Activated naive CD8-positive, alpha-beta T cell treated with anti-CD3 and anti-CD28 coated beads, Interleukin-2, amount 50 U/mL, for 16 hours (primary cell): ENCODE measurements at places on chromosomes 13 and 19.

- no peak for DNase-seq
Measured at GRCh38 chr13:110283736-110284517, 23.0 kb downstream of the COL4A1 start.

- no peak for DNase-seq
Measured at GRCh38 chr13:42567906-42568305, 6.0 kb upstream of the TNFSF11 start.

DNA sequence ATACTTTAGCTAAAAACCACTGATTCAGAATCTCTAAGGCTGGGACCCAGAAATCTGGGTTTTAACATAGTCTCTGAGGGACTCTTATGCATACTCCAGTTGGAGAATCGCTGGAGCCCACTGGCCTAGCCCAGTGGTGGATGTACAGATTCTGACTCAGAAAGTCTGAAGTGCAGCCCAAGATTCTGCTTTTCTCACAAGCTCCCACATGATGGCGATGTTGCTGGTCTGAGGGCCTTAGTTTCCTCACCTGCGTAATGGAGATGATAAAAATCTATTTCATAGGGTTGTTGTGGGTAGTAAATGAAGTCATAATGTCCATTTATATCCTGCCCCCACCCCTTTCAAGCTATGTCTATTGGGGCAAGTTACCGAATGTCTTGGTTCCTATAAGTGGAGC, 7.7 kb upstream of the CDADC1 start:
- no peak for DNase-seq

DNA sequence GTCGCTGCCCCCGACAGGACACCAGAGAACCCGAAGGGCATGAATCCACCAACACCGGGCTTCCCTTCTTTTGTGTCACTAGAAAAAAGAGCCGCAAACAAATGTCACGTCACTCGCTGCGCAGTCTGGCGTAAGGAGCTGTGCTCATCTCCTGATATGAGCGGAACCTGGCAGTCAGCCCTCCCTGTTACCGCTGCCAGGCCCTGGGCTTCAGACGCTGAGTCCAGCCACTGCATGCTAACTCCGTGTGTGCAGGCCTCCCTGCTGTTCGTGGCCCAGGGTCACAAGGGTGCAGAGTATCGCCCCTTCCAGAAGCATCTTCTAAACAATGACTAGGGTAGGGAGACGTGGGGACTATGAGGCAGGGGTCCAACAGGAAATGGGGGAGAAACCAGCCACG, 71.3 kb downstream of the SLC7A1 start:
- DNase-seq, result no peak

DNA sequence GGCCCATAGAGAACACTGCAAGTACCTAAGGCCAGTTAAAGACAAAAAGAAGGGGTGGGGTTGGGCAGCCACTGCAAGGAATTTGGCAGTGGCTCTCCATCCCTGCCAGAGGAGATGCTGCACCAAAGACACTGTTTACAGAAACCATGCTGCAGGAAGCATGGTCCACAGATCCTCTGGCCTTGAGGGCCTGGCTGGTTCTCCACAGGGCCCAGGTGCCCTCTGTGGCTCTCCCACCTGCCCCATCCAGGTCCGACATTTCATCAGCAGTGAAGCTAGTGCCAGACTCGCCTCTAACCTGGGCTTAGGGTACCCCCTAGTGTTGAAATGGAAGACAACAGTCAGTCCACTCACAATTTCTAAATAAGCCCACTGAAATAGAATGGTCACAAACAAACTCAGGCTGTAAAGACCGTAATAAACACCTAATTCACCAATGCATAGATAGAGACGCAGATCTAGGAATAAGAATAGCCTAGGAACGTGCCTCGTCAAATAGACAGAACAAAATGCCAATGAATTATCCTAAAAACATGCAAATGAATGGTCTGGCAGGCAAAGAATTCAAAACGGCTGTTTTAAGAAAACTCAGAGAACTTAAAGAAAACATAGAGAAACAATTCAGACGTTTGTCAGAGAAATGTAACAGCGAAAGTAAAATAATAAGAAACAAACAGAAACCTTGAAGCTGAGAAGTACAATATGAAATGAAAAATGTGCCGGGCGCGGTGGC, 23.3 kb downstream of the LYPD4 start:
- DNase-seq, result no peak

- DNase-seq, result peak; percentile 19
Measured at GRCh38 chr13:113448885-113449692, 4.2 kb downstream of the ADPRHL1 start.

DNA sequence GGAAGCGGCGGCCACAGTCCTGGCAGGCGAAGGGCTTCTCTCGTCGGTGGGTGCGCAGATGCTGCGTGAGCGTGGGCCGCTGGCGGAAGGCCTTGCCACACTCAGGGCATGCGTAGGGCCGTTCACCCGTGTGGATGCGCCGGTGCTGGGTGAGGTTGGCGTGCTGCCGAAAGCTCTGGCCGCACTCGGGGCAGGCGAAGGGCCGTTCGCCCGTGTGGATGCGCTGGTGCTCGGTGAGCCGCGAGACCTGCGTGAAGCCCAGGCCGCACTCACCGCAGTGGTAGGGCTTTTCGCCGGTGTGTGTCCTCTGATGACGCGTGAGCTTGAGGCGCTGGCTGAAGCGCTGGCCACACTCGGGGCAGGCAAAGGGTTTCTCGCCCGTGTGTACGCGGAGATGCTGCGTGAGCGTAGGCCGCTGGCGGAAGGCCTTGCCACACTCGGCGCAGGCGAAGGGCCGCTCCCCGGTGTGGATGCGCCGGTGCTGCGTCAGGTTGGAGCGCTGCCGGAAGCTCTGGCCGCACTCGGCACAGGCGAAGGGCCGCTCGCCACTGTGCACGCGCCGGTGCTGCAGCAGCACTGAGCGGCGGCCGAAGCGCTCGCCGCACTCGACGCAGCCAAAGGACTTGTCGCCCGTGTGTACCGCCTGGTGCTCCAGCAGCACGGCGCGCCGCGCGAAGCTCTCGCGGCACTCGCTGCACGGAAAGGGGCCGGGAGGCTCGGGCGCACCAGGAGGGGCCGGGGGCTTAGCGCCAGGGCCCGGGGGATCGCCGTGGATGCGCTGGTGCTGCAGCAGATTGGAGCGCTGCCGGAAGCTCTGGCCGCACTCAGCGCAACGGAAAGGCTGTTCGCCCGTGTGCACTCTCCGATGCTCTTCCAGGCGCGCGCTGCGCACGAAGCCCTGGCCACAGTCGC, 4.0 kb upstream of the UBE2M start:
- no peak for DNase-seq

DNA sequence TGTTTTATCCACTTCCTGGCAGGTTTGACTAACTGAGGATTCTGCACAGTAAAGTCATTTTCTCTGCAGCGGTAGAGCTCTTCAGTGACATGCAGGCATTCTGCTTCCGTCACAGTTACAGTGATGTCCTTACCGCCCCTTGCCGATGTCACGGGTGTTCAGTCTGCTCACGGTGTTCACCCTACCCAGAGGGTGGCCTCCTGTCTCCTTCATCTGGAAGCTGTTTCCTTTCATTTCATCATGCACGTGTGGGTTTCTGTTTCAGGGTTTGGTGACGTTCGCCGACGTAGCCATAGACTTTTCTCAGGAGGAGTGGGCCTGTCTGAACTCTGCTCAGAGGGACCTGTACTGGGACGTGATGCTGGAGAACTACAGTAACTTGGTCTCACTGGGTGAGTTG, 33.4 kb downstream of the ZNF331 start:
- DNase-seq, result no peak

GRCh38 chr13:40651866-40652587, 14.4 kb downstream of the FOXO1 start:
- no peak for DNase-seq

DNA sequence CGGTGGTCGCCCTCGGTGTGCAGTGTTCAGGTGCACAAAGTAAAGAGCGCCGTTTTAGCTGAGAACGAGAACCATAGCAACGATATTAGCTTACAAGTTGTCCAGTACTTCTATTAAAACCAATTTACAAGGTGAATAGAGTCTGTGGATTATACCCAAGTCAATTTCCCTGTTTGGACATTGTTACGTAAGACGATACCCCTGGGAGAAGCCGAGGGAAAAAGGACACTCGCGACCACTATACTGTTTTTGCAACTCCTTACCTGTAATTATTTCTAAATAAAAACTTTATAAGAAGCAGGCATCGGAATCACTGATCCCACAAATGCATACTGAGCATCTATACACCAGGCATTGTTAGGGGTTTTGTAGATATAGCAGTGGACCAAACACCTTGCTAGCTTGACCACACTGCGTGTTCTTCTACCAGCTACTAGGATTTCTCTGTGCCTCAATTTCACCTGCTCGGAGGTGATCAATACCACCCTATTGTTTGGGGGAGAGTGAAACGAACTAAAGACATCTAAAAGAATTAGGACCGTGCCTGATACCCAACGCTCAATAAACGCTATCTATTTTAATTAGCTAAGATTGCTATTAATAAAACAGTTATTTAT, 488 bp upstream of the EEF2 start:
- DNase-seq, result no peak

- DNase-seq, result no peak
Measured at GRCh38 chr13:74134777-74135325, 647 bp upstream of the KLF12 start.

DNA sequence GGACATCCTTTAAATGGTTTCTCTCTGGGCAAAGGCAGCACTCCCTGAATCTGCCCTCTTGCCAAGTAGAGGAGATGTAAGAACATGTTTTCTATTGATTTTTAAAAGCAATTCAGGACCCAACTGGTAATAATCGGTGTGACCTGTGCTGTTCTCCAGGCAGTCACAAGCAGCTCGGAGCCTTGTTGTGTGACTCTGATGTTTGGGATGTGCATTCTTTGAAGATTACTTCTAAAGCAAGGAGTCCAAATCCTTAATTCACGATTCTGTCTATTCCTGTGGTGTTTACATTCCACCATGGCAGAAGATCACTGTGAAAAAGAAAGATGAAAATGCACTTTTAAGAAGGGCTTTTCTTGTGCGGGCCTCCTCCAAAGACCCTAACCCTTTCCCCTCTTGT, 122.3 kb upstream of the ZNF536 start:
- no peak for DNase-seq

DNA sequence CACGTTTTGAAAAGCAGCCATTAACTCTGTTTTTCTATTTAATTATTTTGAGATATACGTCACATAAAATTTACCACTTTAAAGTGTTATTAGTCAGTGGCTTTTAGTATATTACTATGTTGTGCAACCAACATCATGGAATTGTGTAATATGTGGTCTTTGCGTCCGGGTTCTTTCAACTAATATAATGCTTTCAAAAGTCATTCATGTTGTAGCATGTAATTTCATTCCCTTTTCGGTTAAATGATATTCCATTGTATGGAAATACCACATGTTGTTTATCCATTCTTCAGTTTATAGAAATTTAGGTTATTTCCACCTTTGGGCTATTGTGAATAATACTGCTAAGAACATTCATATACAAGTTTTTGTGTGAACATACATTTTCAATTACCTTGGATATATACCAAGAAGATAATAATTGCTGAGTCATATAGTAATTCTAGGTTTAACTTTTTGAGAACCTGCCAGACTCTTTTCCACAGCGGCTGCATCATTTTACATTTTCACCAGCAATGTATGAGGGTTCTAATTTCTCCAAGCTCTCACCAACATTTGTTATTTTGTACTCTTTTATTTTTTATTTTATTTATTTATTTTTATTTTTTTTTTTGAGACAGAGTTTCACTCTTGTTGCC, 28.1 kb upstream of the CLDN10 start:
- no peak for DNase-seq

- no peak for DNase-seq
Measured at GRCh38 chr19:33780746-33781145, 15.9 kb upstream of the KCTD15 start.
